ENCODE measurements at places on chromosomes 7 and 10.

DNA sequence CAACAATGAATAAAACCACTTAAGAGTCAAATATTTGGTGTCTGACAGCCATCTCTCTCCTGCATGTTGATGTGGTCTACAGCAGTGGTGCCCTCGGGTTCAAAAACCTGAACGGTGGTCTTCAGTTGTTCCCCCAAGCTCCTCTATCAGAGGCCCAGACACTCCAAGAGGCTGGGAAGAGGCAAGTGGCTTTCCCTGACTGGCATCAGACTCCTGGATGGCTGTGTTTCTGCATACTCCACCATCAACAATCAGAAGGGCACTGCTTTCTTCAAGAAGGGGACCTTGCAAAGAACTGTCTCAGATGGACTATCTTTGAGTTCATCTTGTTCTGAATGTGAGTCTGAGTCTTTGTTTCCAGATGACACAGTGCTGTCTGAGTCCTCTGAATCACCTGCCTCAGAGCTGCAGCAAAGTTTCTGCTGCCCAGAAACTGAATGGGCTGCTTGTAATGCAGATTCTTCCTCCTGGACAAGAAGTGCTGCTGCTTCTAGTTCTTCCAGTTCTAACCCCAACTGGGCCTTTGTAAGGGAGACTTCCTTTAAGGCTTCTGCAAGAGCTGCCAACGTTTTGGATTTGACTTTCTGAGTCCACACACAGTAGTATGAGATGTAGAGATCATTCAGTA is 5.9 kb upstream of the SGMS1 start:
- DNase-seq: no peak

DNA sequence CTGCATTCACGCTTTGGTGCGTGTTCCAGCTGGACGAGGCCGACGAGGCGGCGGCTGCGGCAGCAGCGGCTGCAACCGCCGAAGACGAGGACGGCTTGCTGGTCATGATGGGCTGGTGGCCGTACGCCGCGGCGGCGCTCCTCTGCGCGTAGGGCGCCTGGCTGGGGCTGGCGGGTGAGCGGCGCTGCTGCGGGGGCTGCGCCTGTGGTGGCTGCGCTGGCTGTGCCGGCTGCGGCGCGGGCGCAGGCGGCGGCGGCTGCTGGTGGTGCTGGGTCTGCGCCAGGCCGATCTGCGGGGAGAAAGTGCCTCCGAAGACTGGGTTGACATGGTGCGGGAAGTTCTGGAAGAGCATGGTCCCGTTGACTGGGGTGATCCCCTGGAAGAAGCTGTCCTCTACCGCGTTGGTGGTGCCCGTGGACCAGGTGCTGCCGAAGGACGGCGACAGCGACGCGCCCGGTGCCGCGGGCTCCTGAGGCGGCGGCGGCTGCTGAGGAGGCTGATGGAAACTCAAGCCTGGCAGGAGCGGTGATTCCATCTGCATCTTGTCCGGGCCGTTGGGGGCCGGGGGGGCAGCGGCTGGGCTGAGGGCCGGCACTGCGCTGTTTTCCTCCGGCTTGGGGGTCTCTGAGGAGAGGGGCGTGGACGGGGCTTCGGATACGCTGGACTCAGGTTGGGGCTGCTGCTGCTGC is 51.1 kb downstream of the CPEB3 start:
- peak; percentile 31 for DNase-seq

GRCh38 chr10:24744946-24745345 is 21.3 kb upstream of the ARHGAP21 start:
- DNase-seq: no peak

- no peak for DNase-seq
Measured at GRCh38 chr10:26840938-26841732, 19.6 kb downstream of the ABI1 start.

DNA sequence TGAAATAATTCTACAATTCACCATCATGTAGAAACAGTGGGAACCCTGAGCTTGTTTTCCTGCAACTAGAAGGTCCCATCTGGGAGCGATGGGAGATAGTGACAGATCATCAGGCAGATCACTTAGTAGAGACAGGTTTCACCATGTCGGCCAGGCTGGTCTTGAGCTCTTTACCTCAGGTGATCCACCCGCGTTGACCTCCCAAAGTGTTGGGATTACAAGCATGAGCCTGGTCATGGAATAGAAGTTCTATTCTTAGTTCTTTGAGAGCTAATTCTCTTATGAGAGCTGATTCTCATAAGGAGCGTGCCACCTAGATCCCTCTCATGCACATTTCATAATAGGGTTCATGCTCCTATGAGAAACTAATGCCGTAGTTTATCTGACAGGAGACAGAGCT is 778.0 kb upstream of the AUTS2 start:
- DNase-seq: no peak

GRCh38 chr7:89123871-89124270 is 328.3 kb upstream of the TEX47 start:
- DNase-seq: no peak

- no peak for DNase-seq
Measured at GRCh38 chr7:151727579-151728285, 149.2 kb downstream of the PRKAG2 start.

GRCh38 chr10:98257961-98258360 is 10.0 kb downstream of the LOXL4 start:
- DNase-seq: no peak

DNA sequence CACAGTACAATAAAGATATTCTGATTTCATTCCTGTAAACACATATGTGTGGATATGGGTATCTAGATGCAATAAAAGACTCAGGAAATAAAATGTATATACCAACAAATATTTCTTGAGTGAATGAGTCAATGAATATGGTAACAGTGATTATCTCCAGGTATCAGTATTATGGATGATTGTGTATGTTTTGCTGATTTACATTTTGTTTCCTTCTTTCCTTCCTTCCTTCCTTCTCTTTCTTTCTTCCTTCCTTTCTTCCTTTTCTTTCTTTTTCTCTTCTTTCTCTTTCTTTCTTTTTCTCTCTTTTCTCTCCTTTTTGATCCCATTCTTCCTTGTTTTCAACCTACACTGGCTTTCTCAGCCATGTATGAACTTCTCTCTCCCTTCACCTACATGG is 85.3 kb upstream of the DLX6 start:
- DNase-seq: no peak

- DNase-seq: no peak
Measured at GRCh38 chr10:95513008-95513589, 48.1 kb downstream of the SORBS1 start.

DNA sequence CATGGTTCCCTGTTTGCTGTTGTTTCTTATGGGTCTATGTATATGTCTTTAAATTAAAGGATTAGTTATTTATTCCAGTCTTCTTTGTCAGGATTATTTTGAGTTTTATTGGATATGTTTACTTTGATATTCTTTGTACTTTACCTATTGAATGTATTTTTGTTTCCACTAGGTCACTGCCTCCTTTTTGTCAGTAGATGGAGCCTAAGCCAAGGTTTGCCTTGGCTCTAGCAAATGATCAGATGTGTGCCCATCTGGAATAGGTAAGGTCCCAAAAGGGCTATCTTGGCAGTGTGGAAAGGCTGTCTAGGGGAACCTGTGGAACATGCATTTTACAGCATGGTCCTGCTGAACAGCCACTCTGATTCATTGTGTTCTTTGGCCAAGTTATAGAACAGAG is 337.3 kb upstream of the GHITM start:
- no peak for DNase-seq

DNA sequence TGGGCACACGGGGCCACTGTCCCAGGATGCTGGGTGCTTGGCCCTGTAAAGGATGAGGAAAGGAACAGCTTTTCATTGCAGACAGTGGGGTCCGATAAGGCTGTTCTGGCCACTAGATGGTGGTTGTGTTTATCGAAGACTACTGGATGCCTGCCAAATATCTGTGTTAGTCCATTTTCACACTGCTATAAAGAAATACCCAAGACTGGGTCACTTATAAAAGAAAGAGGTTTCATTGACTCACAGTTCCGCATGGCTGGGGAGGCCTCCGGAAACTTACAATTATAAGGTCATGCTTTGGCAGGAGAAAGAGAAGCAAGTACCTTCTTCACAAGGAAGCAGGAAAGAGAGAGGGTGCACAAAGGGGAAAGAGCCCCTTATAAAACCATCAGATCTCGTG is 32.2 kb upstream of the GARS1 start:
- peak; percentile 41 for DNase-seq

DNA sequence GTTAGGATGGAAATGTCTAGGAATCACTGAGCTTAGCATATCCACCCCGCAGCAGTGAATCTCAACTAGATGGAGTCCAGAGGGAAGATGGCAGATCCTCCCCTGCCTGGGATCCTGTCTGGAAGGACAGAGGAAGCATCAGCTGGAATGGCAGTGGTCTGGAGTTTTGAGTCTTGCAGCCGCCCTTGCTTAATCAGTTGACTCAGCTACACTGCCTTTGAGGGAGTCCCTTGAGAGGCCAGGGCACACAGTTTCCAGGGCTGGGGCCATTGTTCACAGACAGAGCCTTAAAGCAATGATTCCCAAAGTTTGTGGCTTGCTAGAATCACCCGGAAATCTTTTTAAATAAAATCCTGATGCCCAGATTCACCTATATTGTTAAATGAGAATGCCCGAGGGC is 128.1 kb downstream of the NT5C2 start:
- no peak for DNase-seq

- no peak for DNase-seq
Measured at GRCh38 chr7:33814400-33814799, 90.9 kb upstream of the BMPER start.

- no peak for DNase-seq
Measured at GRCh38 chr10:131577178-131577555, 265.6 kb upstream of the TCERG1L start.

- no peak for DNase-seq
Measured at GRCh38 chr10:119333146-119333792, 125.9 kb downstream of the GRK5 start.

DNA sequence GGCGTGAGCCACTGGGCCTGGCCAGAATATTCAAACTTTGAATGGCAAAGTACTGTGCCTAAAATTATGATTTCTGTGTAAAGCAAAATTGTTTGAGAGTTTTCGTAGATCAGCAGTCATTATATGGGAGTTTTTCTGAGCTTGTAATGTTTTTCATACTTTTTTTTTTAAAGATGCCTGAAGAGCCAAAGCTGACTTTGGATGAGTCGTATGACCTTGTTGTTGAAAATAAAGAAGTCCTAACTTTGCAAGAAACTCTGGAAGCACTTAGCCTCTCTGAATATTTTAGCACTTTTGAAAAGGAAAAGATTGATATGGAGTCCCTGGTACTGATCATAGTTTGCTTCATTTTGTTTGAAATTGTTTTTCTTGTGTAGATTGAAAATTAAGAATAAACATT is 26.7 kb downstream of the SEC23IP start:
- DNase-seq: no peak

DNA sequence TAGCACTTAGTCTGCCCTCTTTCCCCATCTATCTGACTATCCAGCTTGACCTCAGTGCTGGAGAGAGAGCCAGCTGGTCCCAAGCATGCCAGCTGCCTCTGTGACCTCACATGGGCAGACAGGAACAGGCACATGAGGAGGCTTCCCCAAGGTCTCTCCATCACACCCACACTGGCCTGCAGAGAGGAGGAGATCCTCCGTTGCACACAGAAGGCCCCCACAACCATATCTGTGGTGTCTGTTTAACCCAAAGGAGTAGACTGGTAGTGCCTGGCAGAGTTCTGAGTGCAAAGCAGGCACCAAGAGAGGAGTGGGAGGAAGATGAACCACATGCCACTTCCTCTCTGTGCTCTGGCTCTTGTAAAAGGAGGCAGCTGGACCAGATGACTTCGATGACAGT is 4.8 kb upstream of the ANK3 start:
- peak; percentile 54 for DNase-seq

- DNase-seq: no peak
Measured at GRCh38 chr10:62000726-62001125, 99.2 kb downstream of the ARID5B start.

DNA sequence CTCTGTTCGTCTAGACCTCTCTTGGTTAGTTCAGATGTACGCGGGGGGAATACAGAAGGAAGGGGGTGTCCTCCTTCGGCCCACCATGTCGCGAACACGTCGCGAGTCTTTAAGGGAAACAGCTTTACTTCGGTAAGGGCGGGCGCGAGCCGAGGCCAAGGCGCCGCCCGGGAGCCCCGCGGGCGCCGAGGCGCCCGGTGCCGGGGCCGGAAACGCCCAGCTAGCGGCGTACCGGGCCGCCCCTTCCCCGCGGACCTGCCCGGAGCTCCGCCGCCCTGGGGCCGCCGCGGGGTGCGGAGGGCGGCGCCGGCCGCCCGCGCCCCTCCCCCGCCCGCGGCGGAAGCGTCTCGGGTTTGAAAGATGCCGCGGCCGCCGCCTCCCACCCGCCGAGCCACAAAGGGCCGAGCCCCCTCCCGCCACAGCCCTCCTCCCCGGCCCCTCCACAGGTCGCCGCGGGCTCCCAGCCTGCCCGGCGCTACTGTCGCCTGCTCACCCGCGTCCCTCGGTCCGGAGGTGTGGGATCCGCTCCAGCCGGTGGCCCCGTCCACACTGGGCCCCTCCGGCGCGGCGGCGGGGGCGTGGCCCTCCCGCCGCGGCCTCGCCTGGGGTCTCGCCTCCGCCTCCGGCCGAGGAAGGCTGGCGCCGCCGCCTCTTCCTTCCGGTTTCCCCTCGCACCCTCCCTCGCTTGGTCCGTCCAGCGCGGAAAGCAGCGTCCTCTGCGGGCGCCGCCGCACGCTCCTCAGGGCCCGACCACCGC is at the start of gene KBTBD2:
Gene KBTBD2 (minus strand): TSS at position 718 of the 757 bp plus-strand sequence. CDS start 12,156 bp downstream, outside the sequence.
- peak; percentile 67 for DNase-seq

DNA sequence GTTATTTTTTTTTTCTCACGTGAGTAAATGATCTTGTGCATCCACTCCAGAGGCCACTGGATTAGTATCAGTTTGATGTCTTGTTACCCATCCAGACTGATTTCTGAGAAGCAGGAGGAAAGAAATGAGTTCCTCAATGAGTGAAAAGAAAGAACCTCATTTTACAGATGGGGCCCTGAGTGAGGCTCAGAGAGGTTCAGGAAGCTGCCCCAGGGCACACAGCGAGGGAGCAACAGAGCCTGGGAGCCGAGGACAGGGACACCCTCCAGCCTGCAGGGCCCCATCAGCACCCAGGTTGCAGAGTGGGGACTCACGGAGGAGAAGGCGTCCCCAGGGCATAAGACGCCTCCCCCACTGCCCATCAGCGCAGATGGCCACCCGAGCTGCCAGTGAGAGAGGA is 30.9 kb upstream of the TNRC18 start:
- no peak for DNase-seq
